ENCODE measurements at places on chromosomes 6 and 20.

- DNase-seq = no peak
These were observed 636 bp downstream of the RCAN2 start for GRCh38 chr6:46490425-46491200.

GRCh38 chr6:56517155-56517745 lies 125.4 kb downstream of the DST start:
- DNase-seq = no peak

DNA sequence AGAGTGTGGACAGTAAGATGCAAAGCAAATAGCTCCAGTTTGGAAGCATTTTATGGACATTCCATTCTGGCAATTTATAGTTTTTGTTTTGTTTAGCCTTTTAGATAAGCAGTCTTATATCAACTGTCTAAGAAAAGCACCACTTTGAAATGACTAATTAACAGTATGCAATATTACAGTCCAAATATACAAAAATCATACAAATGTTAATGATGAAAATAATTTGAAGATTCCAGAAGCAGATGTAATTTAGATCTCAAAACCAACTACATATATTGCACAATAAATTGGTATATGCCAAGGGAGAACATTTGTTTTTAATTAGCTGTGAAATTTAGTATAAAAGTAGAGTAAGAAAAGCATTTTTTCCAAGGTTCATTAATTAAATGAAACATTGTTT lies 158.8 kb downstream of the KIF6 start:
- no peak for DNase-seq

DNA sequence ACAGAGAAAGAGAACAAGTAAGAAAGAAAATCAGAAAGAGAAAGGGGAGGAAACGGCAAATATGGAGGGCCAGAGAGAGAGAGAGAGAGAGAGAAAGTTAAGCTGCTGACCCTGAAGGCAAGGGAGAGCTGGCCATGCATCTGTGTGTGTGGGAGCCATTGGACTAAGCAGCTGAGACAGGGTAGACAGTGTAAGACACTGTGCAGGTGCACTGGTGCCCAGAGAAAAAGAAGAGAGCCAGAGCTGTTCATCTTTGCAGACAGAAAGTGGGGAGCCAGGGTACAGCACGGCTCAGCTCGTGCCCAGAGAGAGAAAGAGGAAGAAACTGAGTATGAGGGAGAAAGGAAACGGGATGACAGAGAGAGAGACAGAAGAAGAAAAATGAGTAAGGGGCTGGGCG lies 24.2 kb upstream of the ZNF318 start:
- DNase-seq = no peak

DNA sequence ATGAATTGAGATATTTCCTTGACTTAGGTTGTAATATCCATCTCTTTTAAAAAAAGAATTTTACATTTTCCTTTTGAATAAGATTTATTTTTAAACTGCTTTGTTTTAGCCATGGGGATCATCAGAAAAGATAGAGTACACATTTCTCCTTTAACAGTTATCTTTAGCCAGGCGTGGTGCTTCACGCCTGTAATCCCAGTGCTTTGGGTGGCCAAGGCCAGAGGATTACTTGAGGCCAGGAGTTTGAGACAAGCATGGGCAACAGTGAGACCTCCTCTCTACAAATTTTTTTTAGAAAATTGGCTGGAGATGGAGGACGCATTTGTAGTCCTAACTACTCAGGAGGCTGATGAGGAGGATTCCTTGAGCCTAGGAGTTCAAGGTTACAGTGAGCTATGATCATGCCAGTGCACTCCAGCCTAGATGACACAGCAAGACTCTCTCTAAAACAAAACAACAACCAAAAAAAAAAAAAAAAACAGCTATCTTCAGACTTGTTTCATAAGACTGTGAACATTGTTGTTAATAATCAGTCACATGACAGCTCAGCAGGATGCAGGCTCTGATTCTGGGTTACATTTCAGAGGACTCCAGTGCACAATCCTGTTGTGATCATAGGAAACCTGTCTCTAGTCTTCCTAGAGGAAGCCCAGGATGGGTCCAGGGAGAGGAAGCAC lies 2.0 kb upstream of the SLC17A3 start:
- DNase-seq = no peak

DNA sequence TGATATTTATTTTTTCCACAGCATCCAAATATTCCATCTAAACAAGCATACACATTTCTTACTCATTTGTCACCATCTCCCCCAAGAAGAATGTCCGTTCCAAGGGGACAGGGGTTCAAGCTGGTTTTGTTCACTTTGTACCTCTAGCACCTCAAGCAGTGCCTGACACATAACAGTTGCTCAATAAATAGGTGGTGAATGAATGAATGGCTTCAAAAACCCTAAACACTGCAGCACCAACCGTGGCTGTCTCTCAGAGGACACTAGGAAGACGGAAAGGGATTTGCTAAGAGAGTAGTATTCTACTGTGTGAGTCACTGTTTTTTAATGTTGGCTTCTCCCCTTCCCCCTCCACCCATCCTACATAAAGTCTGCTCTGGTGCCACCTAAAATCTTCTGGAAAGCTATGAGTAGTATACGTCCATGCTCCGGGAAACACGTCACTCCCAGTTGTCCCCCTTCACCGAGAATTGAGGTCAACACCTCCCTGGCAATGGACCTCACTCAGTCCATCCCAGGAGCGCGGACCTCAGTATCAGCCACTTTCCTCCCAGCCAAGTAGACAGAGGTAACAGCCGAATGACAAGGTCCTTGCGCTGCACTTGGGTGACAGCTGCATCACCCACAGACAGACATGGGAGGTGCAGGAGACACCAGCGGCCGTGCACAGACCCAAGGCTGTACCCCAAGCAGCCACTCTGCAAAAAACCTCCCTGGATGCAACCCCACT lies 107.4 kb downstream of the PREX1 start:
- no peak for DNase-seq

DNA sequence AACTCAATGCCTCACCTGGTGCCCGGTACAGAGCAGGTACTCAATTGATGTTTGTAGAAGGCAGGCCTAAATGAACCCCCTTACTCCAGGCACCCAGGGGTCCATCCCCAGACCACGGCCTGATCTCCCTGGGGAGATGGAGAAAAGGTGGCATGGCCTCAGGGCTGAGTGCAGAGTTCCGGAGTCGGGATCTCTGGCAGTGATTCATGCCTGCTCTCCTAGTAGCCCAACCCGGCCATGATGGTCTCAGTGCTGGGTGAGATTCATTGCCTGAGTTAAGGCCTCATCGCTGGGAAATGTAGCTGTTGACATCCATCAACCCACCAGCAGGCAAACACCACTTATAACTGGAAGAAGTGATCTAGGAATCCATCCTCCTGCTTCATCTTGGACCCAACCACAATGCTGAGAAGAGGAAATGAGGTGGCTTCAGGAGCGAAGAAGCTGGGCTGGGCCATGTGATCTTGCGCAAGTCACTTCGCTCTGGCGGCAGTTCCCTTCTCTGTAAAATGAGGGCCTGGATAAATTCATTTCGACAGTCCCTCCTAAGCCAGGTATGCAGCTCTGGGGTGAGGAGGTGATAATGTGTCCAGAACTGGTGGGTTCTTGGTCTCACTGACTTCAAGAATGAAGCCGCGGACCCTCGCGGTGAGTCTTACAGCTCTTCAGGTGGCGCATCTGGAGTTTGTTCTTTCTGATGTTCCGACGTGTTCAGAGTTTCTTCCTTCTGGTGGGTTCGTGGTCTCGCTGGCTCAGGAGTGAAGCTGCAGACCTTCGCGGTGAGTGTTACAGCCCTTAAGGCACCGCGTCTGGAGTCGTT lies 24.7 kb downstream of the ETV7 start:
- DNase-seq = no peak

GRCh38 chr20:32971703-32972161 lies 32.5 kb downstream of the SUN5 start:
- peak; percentile 55 for DNase-seq

- no peak for DNase-seq
These were observed 17.0 kb upstream of the MRS2 start for GRCh38 chr6:24385536-24386269.

DNA sequence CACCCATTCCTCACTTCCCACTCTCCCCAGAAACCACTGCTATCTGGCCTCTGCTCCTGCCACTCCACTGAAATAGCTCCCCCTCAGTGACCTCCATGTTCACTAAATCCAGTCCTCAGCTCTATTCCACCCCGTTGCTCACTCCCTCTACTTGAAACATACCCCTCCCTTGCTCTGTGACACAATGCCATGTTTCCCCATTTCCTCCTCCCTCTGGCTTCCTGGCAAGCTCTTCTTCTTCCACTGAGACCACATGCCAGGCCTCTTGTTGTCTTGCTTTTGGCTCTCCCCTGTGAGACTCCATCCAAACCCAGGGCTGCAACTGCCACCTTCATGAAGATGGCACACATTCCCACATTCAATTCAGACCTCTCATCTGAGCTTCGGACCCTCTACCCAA lies 13.9 kb downstream of the TMEM151B start:
- DNase-seq = no peak

- no peak for DNase-seq
These were observed 47.2 kb downstream of the MAFB start for GRCh38 chr20:40641809-40642208.

Data from activated naive CD4-positive, alpha-beta T cell treated with anti-CD3 and anti-CD28 coated beads, Interleukin-2, amount 10 ng/mL, durations not matched to agents 7 days and 5 days (primary cell).